ENCODE measurements at places on chromosomes 13 and 19.

GRCh38 chr13:97826421-97827012 lies 127.0 kb upstream of the IPO5 start:
- peak; percentile 2 for DNase-seq

DNA sequence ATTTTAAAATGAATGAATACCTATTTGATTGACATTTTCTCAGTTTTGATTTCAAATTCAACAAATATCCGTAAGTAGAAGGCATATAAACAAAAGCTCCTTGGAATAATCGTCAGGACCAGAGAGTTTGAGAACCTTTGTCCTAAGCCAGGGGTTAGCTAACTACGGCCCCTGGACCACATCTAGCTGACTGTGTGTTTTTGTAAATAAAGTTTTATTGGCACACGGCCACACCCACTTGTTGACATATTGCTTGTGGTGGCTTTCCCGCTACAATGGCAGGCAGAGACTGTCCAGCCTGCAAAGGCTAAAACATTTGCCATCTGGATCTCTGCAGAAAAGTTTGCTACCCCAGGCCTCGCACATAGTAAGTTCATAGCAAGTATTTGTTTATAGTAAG lies 83.4 kb downstream of the GNG7 start:
- DNase-seq = peak; percentile 62

DNA sequence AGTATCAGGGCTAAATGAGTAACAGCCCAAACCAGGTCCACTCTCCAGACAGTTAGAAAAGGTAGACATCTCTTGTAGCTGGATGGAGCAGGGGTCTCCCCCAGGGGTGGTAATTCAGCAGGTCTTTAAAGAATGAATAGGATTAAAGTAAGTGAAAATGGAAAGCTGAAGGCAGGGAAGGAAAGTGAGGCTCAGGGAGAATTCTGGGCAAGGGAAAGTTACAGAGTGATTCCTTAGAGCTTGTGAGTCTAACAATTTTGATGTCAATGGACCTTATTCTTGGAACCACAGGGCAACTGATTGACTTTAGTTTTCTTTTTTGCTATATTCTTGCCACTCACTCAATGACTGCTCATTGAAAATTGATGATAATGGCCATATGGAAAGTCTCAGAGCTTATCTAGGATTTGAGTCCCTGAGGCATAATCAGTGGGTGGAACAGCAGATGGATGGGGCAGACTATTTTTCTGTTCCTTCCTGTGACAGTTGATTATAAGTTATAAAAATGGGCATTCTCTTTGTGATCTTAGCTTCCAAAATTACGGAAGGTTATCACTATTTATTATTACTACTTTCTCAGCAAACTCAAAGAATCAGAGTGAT lies 76.9 kb downstream of the LRCH1 start:
- no peak for DNase-seq

DNA sequence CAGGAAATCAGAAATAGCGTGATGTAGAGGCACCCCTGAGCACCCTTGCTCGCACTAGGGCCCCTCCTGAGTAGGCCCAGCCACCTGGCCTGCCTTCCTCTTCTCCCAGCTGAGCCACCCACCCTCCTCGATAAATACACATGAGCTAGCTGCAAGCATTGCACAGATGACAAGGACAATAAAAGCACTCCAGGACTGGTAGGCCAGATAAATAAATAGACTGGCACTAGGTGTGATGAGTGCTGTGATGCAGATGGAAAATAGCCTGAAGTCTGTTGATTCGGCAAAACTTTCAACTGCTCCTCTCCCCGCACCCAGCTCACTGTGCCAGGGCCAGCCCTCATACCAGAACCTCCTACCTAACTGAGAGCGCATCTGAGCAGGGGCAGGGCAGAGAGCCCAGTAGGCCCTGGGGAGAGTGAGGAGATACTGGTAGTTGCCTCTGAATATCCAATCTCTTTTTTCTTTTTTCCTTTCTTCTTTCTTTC lies 54.5 kb upstream of the GPI start:
- DNase-seq = no peak

- DNase-seq = no peak
Observed at GRCh38 chr19:19039901-19040300, 6.5 kb downstream of the ARMC6 start.

DNA sequence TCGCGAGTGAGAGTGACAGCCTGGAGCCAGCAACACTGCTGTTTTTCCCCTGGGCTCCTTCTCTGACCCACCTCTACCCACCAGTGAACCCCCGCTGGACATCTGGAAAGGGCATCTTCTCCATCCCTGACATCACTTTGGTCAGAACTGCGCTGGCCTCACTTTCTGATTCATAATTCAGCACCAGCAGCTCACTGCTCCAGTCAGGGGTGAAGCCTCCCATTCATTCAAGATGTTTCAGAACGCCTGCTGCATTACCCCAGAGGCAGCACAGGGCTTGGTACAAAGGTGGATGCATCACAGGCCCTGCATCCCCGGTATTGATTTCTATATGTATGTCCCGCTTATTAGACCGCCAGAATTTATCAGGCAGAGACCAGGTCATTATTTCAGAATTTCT lies 182.8 kb upstream of the TSHZ3 start:
- DNase-seq = no peak

DNA sequence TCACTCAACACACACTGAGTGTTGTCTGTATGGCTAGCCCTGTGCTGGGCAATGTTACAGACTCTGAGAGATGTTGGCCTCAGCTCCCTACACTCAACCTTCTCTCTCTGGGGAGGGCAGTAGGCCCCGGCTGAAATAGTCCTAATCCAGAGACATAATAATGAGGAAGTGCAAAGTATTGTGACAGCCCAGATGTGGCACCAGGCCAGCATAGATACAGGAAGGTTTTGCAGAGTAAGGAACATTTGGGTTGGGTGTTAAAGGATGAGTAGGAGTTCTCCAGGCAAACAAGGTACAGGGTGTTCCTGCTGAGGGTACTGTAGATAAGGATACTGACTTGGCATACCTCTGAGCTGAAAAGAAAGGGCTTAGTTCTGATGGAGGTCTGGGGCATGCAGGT lies 2.4 kb downstream of the LIN7B start:
- DNase-seq = no peak

- DNase-seq = peak; percentile 69
Observed at GRCh38 chr13:110307767-110308655, 927 bp downstream of the COL4A2 start.

GRCh38 chr19:56174550-56174949 lies 1.3 kb upstream of the GALP start:
- no peak for DNase-seq

DNA sequence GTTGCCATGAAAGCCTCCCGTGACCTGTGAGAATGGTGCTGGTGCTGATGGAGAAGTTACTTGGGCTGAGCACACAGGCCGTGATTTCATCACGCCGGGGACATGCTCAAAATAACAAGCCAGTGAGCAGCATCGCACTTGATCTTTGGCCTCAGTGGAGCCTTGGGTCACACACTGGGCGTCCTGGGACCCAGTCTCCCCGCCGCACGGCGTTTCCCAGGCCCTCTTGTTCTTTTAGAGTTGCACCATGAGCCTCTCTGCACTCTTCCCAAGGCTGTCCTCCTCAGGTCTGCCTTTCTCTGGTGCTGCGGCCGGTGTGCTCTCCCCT lies 9.5 kb upstream of the NDUFS7 start:
- no peak for DNase-seq

GRCh38 chr19:51158474-51159129 lies 16.5 kb downstream of the SIGLEC7 start:
- peak; percentile 33 for DNase-seq

GRCh38 chr19:48175578-48175977 lies 5.1 kb downstream of the ZSWIM9 start:
- DNase-seq = no peak

DNA sequence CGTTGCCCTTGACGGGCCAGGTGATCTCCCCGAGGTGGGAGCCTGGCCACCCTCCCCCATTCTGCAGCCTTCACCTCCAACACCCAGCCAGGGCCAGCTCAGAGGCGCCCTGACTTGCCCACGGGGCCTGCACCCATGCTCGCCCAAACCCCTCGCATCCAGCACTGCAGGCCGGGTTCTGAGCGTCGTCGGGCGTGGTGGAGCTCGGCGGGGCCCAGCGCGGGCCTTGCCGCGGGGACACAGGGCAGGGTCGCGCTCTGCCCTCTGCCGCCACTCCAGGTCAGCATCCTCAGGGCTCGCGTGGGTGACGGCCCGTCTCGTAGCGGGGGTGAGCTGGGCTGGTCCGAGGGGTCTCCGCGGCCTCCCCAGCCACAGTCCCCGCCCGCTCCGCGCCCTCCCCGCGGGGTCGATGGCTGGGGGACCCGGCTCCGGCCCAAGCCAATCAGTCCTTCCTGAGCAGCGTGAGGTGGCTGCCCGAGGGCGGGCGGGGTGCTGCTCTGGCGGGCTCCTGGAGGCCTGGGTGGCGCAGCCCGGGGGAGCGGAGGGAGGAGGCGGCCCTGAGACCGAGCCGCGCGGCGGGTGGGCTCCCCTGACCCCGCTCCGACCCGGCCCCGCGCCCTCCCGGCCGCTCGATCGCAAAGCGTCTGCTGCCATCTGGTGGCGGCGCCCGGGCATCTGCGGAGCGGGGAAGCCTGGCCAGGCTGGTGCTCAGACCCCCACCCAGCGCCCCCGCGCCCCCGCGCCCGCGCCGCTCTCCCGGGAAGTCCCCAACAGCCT lies 61.4 kb downstream of the CCNE1 start:
- DNase-seq = peak; percentile 16

DNA sequence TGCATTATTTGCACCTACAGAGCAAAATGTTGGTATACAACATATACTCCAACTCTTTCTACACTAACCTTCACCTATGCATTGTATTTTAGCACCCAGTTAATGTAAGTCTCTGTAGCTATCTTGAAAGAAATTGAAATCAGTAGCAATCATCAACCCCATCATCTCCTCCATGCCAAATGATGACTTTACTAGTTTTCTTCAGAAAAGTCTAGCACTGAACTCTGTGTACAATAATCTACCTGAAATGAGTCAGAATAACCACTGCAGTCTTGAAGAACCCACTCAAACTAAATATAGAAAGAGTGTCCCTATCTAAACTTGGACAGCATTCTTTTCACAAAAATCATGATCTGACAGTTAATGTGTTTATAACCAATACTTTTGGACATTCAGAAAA lies 9.8 kb downstream of the IRS2 start:
- peak; percentile 26 for DNase-seq

- no peak for DNase-seq
Observed at GRCh38 chr13:109939838-109940237, 153.5 kb upstream of the IRS2 start.

- DNase-seq = no peak
Observed at GRCh38 chr19:49190781-49191180, 33.2 kb downstream of the TRPM4 start.

GRCh38 chr19:13843104-13843921 lies 33.6 kb upstream of the NANOS3 start:
- DNase-seq = peak; percentile 97

GRCh38 chr13:23794267-23795161 lies 94.7 kb downstream of the MIPEP start:
- DNase-seq = peak; percentile 82

GRCh38 chr13:91314888-91315287 lies 32.6 kb upstream of the MIR17HG start:
- DNase-seq = no peak

GRCh38 chr13:26614721-26615120 lies 57.2 kb downstream of the WASF3 start:
- DNase-seq = no peak

- DNase-seq = peak; percentile 88
Observed at GRCh38 chr13:105918842-105919741, 616.4 kb downstream of the EFNB2 start.

- DNase-seq = peak; percentile 22
Observed at GRCh38 chr13:77898097-77898496, 20.5 kb downstream of the EDNRB start.

GRCh38 chr19:48874303-48875135 lies 2.3 kb downstream of the PPP1R15A start:
- DNase-seq = peak; percentile 81

DNA sequence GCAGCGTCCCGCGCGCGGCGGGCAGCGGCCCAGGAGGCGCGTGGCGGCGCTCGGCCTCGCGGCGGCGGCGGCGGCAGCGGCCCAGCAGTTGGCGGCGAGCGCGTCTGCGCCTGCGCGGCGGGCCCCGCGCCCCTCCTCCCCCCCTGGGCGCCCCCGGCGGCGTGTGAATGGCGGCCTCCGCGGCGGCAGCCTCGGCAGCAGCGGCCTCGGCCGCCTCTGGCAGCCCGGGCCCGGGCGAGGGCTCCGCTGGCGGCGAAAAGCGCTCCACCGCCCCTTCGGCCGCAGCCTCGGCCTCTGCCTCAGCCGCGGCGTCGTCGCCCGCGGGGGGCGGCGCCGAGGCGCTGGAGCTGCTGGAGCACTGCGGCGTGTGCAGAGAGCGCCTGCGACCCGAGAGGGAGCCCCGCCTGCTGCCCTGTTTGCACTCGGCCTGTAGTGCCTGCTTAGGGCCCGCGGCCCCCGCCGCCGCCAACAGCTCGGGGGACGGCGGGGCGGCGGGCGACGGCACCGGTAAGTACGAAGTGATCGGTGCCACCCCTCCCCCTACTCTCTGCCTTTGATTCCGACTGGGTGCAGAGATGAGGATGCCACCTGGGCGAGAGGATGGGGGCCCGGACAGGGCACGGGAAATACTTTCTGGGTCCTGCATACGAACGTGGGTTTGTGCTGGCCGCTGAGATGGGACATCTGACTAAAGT lies 874 bp downstream of the TRIM28 start:
- peak; percentile 32 for DNase-seq

GRCh38 chr19:40962460-40962961 lies 28.6 kb upstream of the CYP2B6 start:
- peak; percentile 95 for DNase-seq

DNA sequence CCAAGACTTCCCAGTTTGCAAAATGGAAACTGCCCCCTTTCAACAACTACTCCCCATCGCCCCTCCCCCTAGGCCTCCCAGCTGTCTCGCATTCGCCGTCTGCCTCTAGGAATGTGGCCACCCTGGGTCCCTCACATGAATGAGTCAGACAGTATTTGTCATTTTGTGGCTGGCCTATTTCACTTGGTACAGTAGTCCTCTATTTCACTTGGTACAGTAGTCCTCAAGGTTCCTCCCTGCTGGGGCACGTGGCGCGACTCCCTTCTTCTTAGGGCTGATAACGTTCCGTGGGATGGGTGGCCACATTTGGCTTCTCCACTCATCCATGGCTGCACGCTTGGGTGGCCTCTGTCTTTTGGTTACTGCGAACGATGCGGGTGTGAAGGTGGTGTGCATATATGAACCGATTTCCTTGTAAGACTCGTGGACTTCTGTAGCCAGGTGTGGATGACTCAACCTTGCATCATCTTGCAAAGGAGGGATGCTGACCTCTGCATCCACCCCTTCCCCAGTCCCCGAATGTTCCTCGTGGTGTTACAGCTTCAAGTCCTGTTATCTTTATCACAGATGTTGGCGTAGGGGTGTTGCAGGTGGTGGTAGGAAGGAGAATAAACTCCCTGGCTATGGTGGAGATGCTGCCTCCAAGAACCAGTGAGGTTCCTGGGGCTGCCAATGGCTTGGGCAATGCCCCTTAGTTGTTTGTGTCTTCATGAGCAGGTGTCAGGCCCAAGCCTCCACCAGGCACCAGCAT lies 112.1 kb upstream of the SOX1 start:
- DNase-seq = peak; percentile 53

- DNase-seq = peak; percentile 13
Observed at GRCh38 chr13:87999240-87999700, 328.1 kb downstream of the SLITRK5 start.
